Retina (tissue), 1 donor: ENCODE measurements at places on chromosomes 5 and 9.

DNA sequence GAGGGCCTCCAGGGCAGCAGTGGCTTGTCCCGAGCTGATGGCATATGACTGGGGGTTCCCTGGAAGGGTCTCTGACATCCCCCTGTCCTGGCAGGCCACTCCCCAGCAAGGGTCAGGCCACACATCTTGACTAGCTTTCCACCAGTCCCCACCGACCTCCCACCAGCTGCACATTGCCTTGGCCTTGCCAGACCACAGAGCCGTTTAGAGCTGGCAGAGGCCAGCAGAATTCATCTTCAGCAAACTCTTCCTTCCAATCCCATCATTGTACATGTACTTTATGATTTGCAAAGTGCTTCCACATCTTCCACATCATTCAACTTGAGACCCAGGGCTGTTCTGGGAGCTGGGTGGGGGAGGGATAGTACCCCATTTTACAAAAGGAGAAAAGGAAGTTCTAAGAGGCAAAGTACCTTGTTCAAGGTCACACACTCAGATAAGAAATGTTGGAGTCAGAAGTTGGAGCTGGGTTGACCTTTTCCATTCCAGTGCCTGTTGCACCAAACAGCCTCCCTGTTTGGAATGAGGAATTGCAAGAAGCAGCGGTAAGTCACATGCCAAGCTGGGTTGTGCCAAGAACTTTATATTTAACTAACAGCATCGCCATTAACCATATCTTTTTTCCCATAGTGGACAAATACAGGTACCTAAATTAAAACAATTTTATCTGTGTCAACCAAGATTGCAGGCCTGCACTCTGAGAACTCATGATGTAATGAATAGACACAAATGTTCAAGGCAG lies 25.8 kb upstream of the COL15A1 start:
- no peak for DNase-seq

- DNase-seq = no peak
Observed at GRCh38 chr5:157263496-157264090, 2.3 kb upstream of the CYFIP2 start.

- DNase-seq = no peak
Observed at GRCh38 chr5:84821924-84822323, 437.2 kb upstream of the EDIL3 start.

DNA sequence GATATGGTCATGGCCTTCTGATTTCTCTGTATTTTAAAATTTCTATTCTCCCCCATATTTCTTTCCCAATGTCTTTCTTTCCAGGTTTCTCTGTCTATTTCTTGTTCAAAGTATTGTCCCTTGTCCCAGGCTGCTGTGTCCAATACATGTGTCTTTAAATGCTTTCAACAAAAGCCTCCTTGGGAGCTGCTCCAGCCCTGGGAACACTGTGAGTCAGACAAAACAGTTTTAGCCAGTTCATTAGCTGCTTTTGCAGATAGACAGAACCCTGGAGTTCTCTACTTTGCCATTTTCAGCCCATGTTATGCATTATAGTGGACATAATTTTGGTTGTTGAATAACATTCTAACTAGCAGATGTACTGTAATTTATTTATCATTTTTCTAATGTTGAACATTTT lies 20.5 kb upstream of the JAK2 start:
- DNase-seq = no peak

DNA sequence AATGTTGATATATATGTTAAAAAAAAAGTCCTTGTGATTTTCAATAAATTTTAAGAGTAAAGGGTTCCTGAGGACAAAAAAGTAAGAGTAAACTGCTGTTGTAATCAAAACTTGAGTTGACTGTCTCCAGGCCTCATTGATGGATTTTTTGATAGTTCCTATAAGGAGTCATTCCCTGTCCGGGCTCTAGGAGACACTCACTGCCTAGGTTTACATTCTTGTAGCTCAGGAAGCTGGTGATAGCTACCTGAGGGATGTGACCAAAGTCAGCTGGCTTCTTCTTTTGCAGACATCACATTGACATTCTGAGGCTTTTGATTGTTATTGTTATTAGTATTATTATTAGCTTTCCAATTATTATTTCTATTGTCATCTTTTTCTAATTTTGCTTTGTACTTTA lies 116.5 kb upstream of the FBXL7 start:
- DNase-seq = no peak

DNA sequence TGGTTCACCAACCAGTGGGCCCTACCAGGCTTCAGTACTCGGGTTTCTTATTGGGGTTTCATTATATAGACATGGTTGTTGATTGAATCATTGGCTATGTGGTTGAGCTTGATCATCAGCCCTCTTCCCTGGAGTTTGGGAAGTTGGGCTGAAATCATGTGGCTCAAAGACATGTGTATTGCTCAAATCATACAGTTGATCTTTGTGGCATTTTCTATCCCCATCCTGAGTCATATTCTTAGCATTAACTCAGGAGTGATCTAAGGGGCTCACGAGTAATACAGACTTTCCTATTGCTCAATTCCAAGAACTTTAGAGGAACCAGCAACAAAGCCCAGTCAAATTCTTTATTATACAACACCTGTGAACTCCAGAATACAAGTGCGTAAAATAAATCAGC lies 66.2 kb downstream of the SMC5 start:
- no peak for DNase-seq

DNA sequence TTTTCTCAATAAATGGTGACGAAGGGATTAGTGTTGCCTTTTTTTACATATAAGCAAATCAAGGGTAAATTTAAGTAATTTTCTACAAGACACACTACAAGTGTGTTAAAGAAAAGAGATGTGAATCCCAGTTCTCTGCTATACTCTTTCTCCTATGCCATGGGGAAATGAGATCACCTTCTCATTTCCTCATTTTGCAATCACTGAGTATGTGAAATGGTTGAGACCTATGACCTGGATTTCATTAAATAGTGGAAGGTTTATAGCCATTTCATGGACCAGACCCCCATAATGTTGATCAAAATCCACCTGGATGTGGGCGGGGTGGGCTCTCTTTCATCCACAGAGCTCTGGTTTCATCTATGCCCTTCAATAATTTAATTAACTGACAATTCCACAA lies 66.9 kb upstream of the SLIT3 start:
- DNase-seq = no peak

GRCh38 chr9:113523421-113524141 lies 60.1 kb downstream of the RGS3 start:
- DNase-seq = no peak

- DNase-seq = no peak
Observed at GRCh38 chr9:90921104-90921503, 119.5 kb downstream of the SYK start.

- no peak for DNase-seq
Observed at GRCh38 chr9:99244344-99245260, 22.5 kb downstream of the SEC61B start.

GRCh38 chr5:58412932-58413331 lies 47.0 kb downstream of the PLK2 start:
- no peak for DNase-seq

GRCh38 chr5:179679014-179679674 lies 1.7 kb downstream of the CBY3 start:
- peak; percentile 92 for DNase-seq

GRCh38 chr5:119789406-119790117 lies 160.2 kb downstream of the FAM170A start:
- no peak for DNase-seq

DNA sequence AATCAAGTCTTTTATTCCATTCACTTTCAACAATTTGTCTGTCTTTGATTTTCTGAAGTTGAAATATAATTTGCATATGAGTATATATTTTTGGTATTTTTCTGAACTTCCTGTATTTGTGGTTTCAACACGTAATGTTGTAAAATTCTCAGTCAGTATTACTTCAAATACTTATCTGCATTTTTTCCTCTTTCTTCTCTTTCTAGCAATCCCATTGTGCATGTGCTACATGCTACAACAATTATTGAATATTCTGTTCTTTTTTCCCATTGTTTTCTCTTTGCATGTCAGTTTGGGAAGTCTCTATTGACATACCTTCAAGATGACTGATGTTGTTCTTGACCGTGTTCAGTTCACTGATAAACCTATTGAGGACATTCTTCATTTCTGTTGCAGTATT lies 5.6 kb upstream of the ANKRD18A start:
- DNase-seq = no peak

DNA sequence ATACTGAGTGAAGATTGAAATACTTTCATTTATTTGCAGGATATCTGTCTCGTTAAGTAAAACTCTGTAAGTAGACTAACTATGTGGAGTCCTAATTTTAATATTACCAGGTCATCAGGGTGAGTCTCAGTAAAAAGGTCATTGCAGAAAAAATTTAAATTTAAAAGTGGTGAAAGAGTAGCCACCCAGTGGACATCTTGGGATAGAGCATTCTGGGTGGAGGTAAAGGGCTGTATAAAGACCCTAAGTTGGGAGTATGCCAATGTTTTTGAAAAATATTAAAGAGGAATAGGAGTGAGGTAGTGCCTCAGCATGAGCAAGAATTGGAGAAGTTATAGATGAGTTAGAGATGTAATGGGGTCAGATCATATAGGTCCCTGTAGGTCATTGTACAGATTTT lies 145.5 kb downstream of the HMHB1 start:
- no peak for DNase-seq

GRCh38 chr5:154285661-154286408 lies 95.3 kb downstream of the GALNT10 start:
- DNase-seq = no peak

DNA sequence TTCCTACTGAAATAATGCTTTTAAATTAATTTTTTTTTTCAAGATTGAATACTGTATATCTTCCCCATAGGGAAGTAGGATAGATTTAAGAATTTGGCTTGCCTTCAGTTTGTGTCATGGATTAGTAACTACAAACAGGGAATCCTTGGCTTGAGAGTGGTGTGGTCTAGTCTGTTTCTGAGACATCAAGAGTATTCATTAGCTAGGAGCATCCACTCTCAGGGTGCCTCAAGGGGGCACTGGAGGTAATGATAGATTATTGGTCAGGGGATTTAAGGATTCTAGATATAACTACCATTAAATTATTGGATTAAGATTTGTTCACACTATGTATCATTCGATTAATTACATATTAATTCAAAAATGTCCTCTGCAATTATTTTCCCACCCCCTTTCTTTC lies 91.8 kb upstream of the TXNDC8 start:
- DNase-seq = no peak

DNA sequence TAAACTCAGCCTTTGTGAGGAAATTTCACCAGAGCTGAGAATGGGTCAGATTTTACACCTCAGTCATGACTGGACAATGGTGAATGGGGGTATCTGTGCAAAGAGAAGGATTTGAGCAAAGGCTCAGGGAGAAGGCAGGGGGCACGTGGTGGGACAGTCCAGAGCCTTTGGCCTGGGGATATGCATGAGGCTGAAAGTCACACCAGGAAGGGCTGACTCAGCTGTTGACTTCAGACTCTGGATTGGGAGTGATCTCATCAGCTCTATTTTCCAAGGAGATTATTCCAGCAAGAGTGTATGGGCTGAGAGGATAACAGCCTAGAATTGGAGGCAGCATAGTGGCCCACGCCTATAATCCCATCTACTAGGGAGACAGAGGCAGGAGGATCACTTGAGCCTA lies 53.6 kb downstream of the SAXO1 start:
- DNase-seq = no peak

- no peak for DNase-seq
Observed at GRCh38 chr5:109083937-109084336, 325.8 kb downstream of the PJA2 start.

GRCh38 chr9:8713149-8713810 lies 913.7 kb upstream of the DMAC1 start:
- DNase-seq = no peak

- no peak for DNase-seq
Observed at GRCh38 chr5:146188358-146188757, 5.9 kb upstream of the LARS1 start.

- peak; percentile 30 for DNase-seq
Observed at GRCh38 chr9:136048560-136049411, 46.3 kb downstream of the NACC2 start.

DNA sequence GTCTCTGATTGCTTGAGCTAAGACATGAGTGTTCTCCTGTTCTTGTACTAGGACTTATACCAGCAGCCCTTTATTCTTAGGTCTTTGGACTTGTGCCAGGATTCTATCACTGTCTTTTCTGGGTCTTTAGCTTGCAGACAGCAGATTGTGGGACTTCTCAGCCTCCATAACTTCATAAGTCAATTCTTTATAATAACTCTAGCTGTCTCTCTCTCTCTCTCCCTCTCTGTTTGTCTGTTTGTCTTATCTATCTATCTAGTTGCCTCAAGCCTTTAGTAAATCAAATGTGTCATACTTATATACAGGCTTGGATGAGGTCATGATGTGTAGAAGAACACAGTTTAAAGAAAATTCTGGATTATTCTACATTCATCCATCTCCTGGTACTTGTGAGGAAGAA lies 11.5 kb upstream of the ANKRD55 start:
- DNase-seq = no peak

DNA sequence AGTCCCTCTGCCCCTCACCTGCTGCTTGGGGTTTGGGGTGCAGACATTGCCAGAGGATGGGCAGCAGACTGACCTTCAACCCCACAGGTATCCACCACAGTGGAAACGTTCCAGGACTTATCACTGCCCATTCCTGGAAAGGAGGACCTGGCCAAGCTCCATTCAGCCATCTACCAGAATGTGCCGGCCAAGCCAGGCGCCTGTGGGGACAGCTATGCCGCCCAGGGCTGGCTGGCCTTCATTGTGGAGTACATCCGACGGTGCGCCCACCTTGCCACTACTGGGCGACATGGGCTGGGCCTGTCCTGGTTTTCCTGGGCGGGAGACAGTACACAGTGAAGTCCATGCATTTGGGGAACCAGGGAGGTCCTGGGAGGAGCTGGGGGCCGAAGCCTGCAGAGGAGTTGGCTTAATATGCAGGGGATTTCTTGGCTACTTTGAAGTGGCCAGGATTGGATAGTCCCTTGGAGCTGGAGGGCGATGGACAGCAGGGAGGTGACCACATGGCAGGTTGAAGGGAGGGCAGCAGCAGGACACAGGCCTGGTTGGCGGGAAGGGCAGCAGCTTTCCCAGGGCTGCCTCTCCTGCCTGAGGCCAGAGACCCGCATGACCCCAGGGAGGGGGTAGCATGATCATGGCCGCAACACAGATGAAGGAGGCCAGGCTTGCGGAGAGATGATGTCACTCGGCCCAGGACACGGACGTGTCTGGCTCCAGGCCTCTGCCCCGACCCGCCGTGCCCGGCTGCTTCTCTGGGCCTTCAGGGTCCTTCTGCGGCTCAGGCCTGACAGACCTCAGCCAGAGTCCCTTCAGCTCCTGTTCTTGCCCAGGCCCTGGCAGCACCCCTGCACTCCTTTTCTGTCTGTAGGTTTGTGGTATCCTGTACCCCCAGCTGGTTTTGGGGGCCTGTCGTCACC lies 34.6 kb downstream of the USP20 start:
- DNase-seq = no peak
